Epithelial cell of proximal tubule (primary cell): ENCODE measurements at places on chromosomes 2 and 18. TPM values are rescaled to one million over a fixed set of nuclear protein-coding genes. Genes with fewer than 3 reads are reported as not detected.

- DNase-seq: no peak
These were observed 622 bp downstream of the RAB12 start for GRCh38 chr18:8609659-8610458.

DNA sequence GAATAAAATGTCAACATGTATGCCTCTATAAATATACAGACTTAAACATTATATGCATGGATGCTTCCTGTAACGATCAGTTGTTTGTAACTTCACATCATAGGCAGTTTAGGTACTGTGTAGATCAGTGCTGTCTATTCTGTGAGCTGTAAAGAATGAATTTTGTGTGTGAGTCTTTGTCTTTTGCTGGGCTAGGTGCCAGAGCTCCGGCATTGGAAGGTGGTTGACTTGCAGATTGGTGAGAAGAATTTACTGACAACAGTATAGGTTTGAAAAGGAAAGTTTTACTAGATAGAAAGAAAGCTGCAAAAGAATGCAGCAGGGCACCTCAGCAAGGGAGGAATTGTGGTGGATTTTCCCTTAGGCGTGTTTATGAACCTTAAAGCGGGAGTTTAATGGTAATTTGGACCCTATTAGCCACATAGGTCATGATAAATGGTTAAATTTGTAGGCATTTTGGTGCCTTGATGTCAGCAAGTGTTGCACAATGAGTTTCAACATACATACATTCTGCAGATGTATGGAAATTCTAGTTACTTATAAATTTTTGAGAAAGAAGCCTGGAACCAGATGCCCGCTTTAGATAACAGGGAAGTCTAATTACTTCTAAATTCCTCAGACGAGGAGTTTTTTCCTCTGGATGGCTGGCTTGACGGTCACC, 6.7 kb upstream of the QPCT start:
- no peak for DNase-seq

DNA sequence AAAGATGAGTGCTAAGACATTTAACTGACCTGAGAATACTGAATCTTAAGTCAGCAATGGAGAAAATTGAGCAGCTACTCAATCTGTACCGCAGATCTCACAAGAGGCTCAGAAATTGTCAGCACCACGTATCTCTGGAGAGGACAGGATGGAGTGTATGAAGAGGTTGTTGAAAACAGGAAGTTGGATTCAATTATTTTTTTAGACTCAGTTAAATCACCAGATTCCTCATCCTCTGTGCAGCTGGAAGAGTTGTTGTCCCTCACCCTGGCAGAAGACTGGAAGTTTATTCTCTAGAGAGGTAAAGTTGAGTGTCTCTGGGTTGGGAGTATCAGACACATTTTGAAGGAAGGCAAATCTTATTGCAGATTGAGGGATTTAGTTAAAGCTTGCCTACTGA, 114.9 kb upstream of the NT5C1B start:
- DNase-seq: no peak

Gene RNF125
- 0.72 and 3.4 TPM in 2 replicates for total RNA-seq

DNA sequence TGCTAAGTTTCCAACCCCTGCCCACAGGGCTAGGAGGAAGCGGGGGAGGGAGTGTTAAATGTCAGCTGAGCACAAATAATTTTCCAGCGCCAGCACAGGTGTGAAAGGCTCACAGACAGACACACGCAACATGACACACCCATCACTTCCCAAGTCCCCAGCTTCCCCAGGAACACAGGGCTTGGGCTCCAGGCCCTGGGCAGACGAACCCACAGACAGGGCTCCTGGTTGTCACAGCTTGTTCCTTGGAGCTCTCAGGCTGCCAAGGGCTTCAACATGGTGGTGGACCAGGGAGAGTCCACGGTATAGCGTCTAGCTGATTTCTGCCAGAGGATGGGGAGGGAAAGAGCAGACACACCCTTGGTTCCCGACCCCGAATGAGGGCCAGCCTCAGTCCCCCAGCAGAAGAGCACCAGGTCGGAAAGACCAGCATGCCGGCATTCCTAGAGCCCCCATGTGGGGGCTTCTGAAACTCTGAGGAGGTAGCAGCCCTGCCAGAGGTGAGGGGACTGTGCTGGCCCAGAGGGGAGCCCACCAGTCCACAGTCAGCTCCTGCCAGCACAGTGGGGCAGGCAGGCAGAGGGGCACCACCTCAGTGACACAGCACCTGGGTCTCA, 1.9 kb downstream of the DUSP2 start:
- DNase-seq: no peak

- DNase-seq: no peak
These were observed 51.1 kb downstream of the RNF152 start for GRCh38 chr18:61841706-61842105.

DNA sequence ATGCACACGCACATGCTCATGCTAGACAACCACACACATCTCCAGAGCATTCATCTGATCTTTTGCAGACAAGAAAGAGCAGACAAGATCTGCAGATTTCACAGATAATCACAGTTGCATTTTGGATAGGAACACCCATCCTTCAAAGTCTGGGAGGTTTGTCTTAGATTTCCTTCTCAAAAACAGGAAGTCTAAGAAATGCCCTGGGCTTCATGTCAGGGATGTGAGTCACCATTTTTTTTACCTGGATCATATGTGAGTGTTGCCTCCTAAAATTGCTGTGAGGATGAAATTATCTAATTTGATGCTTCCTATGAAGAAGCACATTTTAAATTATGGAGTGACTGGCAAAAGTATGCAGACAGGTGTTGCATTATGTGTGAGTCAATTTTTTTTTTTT, 46.1 kb downstream of the SRD5A2 start:
- no peak for DNase-seq

Gene SNORC
- 1.2 and 5.0 TPM in 2 replicates for total RNA-seq

DNA sequence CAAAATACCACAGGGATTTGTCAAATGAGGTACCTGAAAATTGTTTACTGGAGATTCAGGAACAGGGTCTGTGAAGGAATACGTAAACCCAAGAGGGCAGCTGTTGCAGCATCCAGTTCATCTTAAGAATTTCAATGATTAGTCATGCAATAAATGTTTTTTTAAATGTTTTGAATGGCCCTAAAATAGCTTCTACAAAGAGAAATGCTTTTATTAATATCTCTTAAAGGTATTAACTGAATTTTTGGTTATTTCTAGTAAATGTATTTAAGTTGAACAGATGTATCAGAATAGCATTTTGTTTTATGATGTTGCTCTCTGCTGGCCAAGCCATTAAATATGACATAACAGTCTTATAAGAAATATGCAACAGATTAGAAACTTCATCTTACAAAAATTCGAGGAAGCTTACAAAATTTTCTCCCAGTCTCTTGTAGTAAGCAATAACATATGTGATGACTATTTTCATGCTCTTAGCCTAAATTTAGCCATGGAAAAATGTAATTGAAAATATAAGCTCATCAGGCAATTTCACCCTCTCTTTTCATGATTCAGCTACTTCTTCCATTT, 863.9 kb downstream of the SUCLG1 start:
- DNase-seq: no peak

Gene CYP27C1
- 0.52 and 2.1 TPM in 2 replicates for total RNA-seq

Gene CHST10
- 8.8 and 18.1 TPM in 2 replicates for total RNA-seq

Gene ARID5A
- 19.9 and 20.8 TPM in 2 replicates for total RNA-seq

- no peak for DNase-seq
These were observed 27.6 kb downstream of the C2orf76 start for GRCh38 chr2:119338826-119339561.

- peak; percentile 62 for DNase-seq
These were observed 25.7 kb upstream of the RNF103 start for GRCh38 chr2:86649119-86649947.

DNA sequence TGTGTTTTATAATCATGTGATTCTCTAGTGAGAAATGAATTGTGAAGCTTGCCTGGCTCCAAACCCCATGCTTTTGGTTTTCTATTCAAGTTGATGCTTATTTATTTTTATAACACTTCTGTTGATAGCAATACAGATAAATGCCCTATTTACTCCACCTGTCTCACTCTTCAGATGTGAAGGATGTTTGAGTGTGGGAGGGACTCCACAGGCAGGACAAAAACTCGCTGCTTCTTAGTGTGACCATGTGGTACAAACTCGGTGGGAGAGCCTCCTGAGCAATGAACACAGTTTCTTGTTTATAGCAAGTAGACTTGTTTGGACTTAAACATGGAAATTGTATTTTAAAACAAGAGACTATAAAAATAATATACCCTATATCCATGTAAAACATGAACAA, 219.7 kb downstream of the GULP1 start:
- DNase-seq: no peak

Gene LPIN2
- total RNA-seq: 15.6 and 18.2 TPM in 2 replicates

DNA sequence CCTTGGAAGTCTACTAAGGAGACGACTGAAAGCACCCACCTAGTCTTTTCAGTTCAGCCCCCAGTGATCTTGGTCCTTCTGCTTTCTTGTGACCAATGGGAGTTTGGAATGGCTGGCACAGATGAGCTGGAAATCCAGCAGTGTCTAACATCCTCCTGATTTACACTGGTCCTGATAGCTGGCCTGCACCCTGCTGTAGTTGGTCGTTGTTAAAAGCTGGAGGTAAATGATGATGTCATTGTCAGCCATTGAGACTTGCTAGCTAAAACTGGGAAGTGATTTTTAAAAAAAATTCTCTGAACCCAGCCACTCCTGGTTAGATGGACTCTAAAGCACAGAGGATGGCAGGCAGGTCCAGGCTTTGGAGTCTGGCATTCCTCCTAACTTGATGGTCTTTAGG, 19.3 kb downstream of the CCT7 start:
- no peak for DNase-seq

DNA sequence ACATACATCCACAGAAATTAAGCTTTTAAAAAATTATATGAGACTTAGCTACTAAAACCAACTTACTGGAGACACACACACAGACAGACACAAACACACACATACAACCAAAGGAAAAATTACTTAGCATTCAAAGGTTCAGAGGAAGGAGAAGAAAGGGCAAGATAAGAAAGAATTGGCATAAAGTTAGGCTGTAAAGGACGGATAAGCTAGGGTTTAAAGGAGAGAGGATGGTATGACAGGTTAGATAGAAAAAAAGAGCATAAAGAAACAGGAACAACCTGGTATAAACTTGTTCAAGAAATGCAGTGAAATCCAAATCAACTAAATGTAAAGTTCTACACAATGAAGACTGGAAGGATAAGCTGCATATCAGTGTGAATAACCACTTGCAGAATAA, 73.4 kb downstream of the SLC66A3 start:
- no peak for DNase-seq

GRCh38 chr2:37011130-37011529, 44.8 kb upstream of the STRN start:
- no peak for DNase-seq

- DNase-seq: no peak
These were observed 225.2 kb downstream of the ZNF521 start for GRCh38 chr18:25126751-25127150.

- no peak for DNase-seq
These were observed 108.8 kb downstream of the TWIST2 start for GRCh38 chr2:238956676-238957075.

GRCh38 chr2:22904126-22904684, 480.8 kb upstream of the KLHL29 start:
- no peak for DNase-seq

Gene ERFE
- total RNA-seq: 9.8 and 86.8 TPM in 2 replicates

Gene HOXD11
- 17.5 and 25.1 TPM in 2 replicates for total RNA-seq

DNA sequence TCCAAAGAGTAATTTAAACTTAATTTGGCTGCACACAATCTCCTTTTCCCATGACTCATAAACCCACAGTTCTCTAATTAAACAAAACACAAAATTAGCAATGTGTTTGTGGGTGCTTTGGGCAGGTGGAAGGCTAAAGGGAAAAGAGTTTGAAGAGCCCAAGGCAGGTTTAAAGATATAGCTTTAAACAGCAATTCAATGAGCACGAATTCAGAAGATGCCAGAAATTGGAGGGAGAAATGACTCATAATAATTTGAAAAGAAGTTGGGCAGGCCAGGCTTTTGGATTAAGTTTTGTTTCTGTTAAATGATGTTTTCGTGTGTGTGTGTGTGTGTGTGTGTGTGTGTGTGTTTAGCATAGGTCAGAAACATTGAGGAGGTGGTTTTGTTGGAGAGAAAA, 594.8 kb upstream of the ZEB2 start:
- no peak for DNase-seq

- DNase-seq: no peak
These were observed 5.4 kb downstream of the PID1 start for GRCh38 chr2:229265727-229266126.

GRCh38 chr2:233349005-233349998, 5.0 kb upstream of the DGKD start:
- no peak for DNase-seq

DNA sequence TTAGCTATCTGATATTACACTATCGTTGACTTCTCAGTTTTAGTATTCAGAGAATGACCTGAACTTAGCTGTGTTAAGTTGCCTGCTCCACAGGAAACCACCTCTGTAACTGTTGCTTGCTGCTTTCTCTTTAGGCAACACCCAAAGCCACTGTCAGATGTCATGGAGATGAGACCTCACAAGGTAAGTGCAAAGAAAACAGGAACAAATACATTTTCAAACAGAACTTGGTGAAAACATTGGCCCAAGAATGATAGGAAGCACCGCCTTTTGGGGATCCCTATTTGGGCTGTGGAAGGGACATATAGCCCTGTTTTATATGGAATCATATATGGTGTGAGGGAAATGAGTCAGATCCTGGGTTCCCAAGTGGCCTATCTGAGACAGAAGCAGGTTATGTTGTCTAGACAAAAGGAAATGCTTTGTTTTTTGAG, 143.4 kb downstream of the UBE2E3 start:
- no peak for DNase-seq

Gene MEP1B
- total RNA-seq: not detected in 2 replicates

Gene UCN
- not detected in 2 replicates for total RNA-seq

GRCh38 chr18:55079481-55080355, 120.5 kb upstream of the CCDC68 start:
- DNase-seq: no peak

Gene SLC19A3
- 0.17 and 0.29 TPM in 2 replicates for total RNA-seq

- no peak for DNase-seq
These were observed 142.0 kb upstream of the APCDD1 start for GRCh38 chr18:10312326-10313015.

GRCh38 chr18:3840766-3841165, 390.8 kb downstream of the TGIF1 start:
- no peak for DNase-seq

DNA sequence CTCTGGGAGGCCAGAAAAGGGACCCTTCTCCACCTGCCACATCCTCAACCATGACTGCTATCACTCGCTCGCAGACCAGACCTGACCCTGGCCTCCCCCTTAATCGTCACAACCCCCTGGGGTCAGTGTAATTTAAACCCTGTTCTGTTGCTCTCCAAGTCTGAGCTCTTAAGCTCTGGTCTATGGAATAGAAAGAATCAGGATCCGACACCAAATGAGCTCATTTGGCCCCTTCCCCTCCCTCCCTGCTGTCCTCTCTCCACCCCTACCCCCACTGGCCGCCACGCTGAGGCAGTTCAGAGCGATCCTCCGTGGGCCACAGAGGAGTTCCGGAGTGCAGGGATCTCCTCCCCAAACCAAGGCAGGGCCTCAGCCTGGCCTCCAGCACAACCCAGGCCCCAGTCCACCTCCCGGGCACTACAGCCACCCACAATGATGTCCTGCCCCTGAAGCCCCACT, 5.3 kb downstream of the DNMT3A start:
- DNase-seq: no peak
